ENCODE measurements at places on chromosomes 12 and 14.

DNA sequence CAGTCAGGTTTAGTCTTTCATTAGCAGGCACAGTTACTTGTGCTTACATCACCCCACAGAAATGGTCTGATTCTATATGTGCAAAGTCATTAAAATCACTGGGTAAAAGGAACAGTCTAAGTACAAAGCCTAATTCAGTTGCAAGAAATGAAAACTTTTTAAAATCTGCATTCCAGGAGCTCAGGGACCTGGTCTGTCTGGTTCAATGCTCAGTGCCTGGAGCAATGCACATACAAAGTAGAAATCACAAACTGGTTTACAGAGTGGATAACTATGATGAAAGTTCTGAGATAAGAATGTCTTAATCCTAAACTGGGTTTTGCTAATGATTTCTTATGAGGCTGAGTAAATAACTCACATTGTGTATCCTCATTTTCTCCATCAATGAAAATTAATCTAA is 28.7 kb downstream of the LMNTD1 start:
- DNase-seq = no peak

- DNase-seq = no peak
Measured at GRCh38 chr12:90010089-90010488, 301.5 kb upstream of the ATP2B1 start.

GRCh38 chr12:4421590-4422031 is 24.0 kb downstream of the FGF6 start:
- peak; percentile 21 for DNase-seq

DNA sequence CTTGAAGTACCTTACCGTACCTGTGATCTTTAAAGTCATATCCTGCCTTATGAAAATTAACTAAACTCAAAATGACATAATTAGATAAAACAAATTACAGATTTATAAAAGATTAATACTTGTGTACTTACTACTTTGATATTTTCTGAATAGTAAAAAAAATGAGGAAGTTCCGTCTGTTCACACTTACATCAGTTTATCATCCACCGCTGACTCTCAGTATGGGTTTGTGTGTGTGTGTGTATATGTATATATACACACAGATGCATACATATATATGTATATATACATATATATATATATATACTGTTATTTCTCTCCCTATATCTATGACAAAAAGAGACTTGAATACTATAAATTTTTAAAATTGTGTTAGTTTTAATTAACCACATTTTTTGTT is 65.0 kb upstream of the MON2 start:
- DNase-seq = no peak

GRCh38 chr14:43887523-43887922 is 619.6 kb downstream of the FSCB start:
- DNase-seq = no peak

DNA sequence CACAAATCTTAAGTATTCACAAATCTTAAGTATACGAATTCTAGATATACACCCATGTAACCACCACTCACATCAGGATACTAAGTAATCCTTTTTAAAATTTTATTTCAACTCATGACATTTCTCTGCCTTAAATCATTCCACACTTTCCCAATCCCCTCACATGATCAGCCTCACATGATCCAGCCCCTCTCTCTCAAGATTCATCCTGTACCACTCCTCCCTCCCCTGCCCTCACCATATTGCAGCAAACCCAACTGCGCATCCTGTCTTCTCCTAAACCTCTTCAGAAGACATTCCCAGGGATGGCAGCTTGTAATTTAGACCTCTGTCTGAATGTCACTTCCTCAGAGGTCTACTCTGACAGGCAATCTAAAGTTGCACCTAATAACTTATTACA is 1.7 kb upstream of the EIF4B start:
- no peak for DNase-seq

All from T-cell (primary cell).